ENCODE measurements at places on chromosomes 3 and 15.

DNA sequence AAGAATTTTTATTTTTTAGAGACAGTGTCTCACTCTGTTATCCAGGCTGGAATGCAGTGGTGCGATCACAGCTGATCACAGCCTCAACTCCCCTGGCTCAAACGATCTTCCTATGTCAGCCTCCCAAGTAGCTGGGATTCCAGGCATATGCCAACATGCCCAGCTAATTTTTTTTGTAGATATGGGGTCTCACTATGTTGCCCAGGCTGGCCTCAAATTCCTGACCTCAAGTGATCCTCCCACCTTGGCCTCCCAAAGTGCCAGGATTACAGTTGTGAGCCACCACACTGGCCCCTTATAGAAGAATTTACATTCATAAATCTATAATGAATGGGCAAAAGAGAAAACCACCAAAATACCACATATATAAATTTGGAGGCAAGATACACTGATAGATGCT lies 15.2 kb downstream of the SENP7 start:
- DNase-seq = no peak

DNA sequence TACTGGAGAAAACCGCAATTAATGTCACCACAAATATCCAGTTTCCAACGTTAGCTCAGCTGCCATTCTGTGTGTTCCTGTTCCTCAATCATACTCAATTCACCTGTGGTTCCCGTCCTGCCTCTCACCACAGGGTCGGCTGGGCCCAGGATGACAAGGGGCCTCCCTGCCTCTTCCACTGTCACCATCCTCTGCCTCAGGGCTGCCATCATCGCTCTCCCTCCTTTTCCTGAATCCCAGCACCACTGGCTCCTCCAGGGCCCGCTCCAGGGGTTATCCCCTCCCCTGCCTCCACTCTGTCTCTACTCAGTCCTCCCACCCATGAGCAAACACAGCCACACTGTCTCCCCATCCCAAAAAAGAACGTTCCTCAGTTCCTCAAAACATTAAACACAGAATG lies 170.9 kb upstream of the NSMCE3 start:
- DNase-seq = no peak

DNA sequence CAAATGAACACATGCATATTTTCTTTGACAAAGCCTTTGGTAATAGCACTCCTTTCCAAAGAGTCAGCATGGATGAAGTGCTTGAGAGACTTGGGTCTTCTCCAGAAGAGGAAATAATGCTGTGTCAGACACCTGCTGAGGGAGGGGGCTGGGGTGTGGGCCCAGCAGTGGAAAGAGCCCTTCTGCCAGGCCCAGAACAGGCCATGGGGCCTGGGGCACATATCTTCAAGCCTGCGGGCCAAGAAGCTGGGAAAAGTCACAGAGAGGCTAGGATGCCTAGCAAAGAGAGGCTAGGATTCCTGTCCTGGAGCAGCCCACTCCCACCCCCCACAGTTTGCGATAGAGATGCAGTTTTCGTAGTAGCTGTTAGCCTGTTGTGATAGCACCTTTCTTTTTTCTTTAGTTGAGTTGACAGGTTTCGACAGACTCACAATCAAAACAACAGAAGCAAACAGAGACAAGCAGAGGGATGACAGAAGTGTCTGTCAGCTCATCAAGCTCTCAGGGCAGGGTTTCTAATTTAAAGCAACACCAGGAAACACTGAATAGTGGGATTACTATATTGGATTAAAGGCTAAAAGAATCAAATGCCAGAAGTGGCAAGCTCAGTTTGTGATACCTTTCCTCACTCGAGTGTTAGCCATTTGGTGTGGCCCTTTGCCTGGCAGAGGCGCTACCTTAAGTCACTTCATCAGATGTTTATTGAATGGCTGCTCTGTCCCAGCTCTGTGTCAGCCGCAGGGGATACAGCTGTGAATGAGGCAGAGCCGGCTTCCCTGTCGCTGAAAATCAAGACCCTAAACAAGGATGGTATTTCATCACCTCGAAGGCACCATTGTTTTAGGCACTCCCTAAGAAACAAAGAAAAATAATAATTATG lies 19.0 kb downstream of the CMTM7 start:
- DNase-seq = no peak

DNA sequence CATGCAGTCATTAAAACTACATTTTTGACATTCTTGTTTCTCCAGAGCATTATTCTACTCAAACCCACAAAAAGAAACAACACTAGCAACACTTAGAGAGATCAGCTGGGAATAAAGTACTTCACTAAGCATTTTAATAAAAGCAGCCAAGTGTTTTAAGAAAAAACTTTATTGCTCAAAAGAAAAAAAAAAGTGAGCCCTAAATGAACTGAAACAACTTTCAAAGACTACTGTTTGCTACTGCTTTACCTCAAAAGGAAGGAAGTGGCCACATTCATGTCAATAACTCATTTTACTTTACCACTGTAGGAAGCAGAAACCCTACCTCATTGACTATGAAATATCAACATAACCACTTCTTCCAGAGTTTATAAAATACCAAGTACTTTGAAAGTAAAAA lies 91.3 kb downstream of the UACA start:
- no peak for DNase-seq

DNA sequence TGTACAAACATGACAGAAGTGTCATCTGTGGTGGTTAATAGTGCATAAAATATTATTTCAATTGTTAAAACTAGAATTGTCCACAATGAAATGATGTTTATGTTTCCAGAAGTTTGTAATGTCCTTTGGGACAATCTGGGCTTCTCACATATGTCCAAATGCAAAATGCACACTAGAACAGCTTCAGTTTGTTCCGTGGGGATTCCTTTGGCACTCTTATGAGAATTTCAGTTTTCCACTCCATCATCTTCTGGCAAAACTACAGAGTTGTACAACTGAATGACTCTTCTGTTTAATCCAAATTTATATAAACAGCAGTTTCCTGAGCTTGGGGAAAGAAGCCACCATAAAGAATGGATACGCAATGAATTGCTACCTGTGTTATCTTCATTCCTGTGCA lies 2.0 kb upstream of the OR5H6 start:
- DNase-seq = no peak

- no peak for DNase-seq
Observed at GRCh38 chr3:164514576-164514975, 563.7 kb downstream of the SI start.

- no peak for DNase-seq
Observed at GRCh38 chr3:86379280-86379679, 611.7 kb downstream of the VGLL3 start.

- DNase-seq = no peak
Observed at GRCh38 chr3:143298886-143299535, 179.4 kb downstream of the CHST2 start.

GRCh38 chr3:195238081-195238571 lies 32.8 kb downstream of the XXYLT1 start:
- DNase-seq = no peak

GRCh38 chr15:52652984-52653383 lies 26.2 kb downstream of the ATOSA start:
- no peak for DNase-seq

GRCh38 chr3:150462108-150462507 lies 54.0 kb downstream of the TSC22D2 start:
- DNase-seq = no peak
